NCI-H345 (cell line): ENCODE measurements at places on chromosomes 6 and 20.

DNA sequence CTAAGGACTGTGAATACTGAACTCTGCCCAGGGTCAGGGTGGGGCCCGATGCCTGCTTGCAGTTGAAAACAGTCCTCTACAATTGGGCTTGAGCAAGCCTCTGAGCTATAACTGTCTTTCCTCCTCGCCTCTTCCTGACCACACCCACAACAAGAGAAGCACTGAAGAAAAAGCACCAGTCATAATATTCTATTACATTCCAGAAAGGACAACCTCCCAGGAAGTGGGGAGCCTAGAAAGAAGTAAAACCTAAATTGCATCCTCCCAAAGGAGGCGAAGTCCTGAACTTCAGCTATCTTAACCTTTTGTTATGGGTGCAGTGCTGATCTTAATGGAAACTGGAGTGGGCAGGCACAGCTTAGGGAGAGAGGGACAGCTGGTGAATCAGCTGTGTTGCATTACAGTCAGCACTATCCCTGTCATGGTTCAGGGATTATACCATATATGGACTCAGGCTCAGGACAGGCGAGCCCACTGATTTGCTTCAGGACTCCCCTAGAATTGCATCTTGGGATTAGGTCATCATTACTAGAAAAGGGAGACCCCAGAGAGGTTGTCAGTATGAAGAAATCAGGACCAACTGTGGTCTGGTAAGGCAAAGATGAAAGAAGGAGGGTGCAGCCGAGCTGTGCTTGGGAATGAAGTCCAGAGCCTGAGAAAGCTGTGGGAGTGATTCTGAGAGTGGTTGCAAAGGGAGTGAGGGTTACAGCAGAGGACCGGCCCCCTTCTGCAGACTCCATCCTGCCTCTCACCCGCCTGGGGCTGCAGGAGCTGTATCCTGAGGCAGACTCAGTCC, 18.3 kb upstream of the TRAM2 start:
- no peak for DNase-seq

DNA sequence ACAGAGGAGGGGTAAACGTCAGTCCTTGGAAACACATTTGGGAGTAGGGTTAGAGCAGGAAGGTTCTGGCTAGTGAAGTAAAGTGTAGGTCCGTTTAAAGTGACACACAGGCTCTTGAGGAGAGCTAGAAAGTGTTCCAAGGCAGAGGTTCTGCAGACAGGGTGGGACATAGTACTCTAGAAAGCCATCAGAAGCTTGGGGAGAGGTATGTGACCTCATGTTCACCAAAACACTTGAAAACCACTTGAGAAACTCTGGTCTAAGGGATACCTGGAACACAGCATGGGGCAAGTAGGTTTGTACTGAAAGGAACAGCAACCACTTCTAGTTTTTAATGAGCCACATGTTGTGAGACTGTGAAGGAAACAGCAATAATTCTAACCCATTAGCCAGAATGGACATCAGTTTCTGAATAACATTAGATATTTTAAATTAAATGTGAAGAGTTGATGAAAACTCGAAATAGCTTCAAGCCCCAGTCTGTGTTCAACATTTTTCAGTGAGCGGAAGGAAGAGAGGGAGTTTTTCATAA, 49.0 kb downstream of the SOBP start:
- no peak for DNase-seq

GRCh38 chr20:5570452-5570851, 179.7 kb upstream of the SHLD1 start:
- DNase-seq, result no peak

- no peak for DNase-seq
Observed at GRCh38 chr20:51315390-51315789, 227.1 kb downstream of the NFATC2 start.

- no peak for DNase-seq
Observed at GRCh38 chr20:48538058-48538825, 289.6 kb downstream of the PREX1 start.

DNA sequence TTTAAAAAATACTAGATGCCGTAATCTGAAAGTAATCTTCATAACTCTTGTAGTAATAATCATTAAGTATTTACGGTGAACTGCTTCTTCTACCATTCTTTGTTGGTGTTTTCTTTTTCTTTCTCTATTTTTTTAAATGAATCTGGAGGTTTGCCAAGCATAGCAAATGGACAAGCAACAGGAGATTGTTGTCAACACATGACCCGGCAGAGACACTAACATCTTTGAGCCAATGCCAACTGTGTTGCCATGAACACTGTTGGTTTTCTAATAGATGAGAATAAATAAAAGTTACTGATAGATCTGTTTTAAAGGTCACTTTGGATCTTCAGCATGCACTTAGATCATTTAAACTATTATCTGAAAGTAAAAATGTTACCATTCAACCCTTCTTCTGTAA, 523.6 kb upstream of the EYS start:
- no peak for DNase-seq

DNA sequence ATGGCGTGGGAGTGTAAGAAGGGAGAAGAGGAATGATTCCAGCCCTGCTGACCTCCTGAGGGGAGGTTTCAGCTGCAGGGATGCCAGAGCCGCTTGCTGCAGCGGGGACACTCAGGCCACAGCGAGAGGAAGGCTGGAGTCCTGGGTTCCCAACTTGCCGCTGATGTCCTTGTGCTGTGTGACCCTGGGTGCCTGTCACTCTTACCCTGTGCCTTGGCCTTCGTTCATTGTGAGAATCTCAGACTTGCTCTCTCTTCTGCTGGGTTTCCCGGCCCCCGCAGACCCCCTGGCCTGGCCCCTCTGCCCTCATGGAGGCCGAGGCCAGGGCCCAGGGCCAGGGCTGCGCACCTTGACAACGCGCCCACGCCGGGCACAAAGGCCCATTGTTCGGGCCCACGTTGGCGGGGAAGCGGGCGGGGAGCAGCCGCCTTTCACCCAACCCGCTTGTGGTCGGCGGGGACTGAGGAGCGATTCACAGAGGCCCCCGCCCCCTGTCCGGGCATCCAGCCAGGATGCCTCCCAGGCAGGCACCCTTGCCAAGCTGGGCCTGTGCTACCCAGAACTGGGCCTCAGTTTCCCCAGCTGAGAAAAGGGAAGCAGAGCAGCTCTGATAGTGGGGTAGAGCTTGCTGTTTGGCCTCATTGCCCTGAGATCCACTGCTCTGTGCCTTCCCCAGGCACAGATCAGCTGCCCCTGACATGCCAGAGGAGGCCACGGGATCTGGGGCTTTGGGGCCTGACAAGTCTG, 52.4 kb downstream of the CEBPB start:
- DNase-seq, result peak; percentile 75

GRCh38 chr6:56689114-56689513, 46.4 kb upstream of the DST start:
- DNase-seq, result no peak

GRCh38 chr6:156994215-156995076, 217.3 kb downstream of the ARID1B start:
- DNase-seq, result no peak

DNA sequence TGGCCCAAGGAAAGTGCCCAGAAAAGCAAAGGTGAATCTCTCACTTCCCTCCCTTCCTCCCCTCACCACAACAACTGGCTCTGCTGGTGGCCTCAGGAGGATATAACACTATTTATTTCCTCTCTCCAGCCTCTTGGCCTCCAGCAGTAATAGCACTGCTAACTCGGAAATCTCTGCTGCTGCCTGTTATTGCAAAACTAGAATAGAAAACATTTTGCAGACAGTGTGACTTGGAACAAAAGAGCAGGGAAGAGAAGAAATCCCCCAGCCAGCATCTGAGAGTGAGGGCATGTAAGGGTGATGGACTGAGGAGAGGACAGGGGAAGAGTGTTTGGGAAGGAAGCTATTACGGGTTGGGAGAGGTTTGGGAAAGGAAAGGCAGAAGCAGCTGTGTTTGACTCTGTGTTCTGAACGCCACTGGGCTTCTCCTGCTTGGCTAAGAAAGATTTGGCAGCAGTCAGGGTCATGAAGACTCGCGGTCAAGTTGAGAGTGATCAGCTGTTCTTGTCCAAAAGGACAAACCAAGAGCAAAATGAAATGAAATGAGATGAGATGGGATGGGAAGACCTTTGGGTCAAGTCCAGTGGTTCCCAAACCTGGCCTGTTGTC, 81.0 kb upstream of the SNX9 start:
- DNase-seq, result no peak

DNA sequence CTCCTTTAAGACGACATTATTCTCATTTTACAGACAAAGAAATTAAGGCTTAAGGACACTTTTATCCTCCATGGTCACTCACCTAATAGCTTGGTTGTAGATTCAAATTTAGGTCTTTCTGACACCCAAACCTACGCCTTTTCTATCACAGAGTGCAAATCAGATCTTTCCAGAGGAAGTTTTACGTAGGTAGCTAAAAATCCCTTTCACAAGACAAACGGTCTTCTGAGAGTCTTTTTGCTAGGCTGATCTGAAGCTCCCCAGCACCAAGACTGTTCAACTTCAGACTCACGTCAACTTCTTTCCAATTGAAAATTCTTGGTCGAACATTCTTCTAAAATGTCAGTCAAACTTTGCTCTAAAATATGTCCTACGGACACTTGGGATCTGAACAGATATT, 46.5 kb downstream of the BLOC1S5 start:
- DNase-seq, result no peak

DNA sequence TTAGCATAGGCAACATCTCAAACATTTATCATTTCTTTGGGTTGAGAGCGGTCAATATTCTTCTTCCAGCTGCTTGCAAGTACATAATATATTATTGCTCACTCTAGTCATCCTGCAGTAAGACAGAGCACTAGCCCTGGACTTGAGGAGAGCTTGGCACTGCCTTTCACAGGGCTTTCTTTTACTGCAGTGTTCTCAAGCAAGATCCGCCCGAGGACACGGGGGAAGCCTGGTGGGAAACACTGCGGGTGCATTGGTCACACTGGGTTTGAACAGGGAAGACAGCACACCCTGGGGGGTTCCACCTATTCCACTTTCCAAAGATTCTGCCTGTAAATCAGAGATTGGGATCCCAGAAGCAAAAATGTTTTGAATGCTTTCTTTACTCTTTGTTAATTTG, 48.2 kb upstream of the QKI start:
- no peak for DNase-seq

DNA sequence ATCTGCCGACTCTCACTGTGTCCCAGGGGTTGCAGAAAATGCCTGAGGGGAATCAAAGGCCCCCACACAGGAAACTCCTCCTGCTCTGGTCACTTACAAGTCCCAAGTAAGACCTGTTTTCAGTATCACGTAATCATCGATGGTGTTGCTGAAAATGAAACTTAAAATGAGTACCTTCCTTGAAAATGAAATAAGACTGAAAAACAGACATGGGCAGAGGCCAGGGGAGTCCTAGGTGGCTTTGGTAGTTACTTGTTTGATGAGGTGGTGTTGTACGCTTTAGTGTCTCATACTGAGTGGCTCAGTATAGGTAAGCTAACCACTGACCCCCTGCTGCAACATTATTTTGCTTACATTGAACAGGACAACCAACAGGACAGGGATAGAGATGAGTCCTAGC, 43.0 kb upstream of the SYNCRIP start:
- DNase-seq, result no peak

- peak; percentile 45 for DNase-seq
Observed at GRCh38 chr20:36447101-36447500, 94.2 kb upstream of the MYL9 start.

DNA sequence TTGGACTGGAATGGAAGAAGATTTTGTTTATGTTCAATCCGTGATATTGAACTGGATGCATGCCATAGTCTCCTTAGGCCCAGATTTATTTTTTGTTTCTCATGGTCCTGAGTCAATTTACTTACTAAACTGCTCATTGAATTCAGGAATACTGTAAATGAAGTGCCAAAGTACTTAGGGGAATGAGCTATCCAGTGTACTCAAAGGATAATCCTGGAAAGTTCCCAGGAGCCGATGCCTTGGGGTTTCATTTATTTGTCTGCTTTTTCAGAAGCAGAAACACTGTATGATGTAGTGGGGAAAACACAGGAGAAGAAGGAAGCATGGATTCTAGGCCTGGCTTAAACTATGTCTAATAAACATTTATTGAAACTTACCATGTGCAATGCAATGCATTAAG, 56.1 kb upstream of the THEMIS start:
- no peak for DNase-seq

DNA sequence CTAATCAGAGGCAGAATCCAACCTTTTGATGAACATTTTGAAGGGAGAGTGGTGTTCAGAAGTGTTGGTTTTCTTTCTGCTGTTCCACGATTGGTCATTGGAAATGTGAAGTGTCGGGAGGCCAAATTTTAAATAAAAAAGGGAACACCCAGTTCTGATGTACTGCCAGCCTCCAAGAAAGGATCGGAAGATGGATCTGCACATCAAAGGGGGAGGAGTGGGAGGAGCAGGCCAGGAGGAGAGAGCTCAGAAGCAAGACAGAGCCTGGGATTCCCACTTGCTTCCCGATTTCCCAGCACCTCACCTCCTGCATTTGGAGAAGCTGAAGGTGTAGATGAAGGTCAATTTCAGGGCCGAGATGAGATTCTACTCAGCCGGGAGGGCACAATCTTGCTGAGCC, 55.9 kb upstream of the NAA20 start:
- DNase-seq, result no peak

GRCh38 chr6:137709424-137710236, 157.4 kb upstream of the TNFAIP3 start:
- DNase-seq, result no peak

- no peak for DNase-seq
Observed at GRCh38 chr6:37272834-37273566, 15.1 kb upstream of the TMEM217 start.

GRCh38 chr6:149492798-149493343, 8.1 kb upstream of the ZC3H12D start:
- DNase-seq, result no peak

GRCh38 chr6:166944666-166945256, 11.6 kb downstream of the RNASET2 start:
- no peak for DNase-seq

GRCh38 chr6:17278289-17279063, 2.7 kb upstream of the RBM24 start:
- no peak for DNase-seq

- no peak for DNase-seq
Observed at GRCh38 chr20:19252451-19253120, 40.1 kb downstream of the SLC24A3 start.

DNA sequence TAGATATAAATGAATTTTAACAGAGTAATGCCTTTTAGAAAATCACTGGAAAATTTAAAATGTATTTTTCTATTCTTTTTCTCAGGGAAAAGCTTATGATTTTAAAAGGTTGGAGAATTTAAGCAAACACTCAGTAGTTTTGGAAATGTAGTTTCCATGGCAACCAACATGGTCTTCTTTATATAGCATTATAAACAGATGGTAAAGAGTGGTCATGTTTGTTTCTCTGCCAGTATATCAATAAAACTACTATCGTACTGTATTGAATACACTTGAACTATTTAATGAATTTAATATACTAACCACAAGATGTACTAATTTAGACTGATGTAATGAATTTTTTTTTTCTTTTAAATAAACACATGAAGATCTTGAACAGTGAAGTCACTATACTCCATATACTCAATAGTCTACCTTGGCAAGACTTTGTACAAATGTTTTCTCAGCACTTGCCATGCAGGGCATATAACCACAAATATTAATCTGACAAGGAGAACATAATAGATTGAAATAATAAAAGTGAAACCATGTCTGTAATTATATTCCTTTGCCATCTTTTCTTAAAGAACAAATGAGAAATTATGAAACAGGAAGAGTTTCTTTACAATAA, 105.5 kb downstream of the PDSS2 start:
- DNase-seq, result no peak
